Fibroblast of lung (primary cell): ENCODE measurements at places on chromosomes 7 and 10.

- no peak for DNase-seq
These were observed 566 bp downstream of the ASNS start for GRCh38 chr7:97871659-97872024.

- peak; percentile 99 for DNase-seq
These were observed 19.3 kb downstream of the PPP1R3C start for GRCh38 chr10:91613411-91614187.

- DNase-seq = no peak
These were observed 113.9 kb downstream of the CYTH3 start for GRCh38 chr7:6158424-6159096.

DNA sequence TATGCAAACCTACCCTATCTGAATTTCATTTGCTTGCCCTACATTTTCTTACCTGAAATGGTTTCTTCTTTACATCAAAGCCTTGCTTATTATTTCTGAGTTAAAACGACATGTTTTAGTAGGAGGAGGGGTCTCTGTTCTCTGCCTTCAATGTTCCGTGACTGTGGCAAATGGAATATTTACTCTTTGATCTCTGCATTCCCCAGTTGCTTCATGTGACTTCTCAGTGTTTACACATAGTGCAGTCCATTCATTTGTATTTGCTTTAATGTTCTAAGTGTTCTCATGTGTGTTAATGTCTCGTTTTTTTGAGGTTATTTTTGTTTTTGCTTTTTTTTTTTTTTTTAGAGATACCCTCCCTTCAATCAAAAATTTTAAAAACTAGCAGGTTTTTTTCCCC, 75.8 kb downstream of the GNAI1 start:
- DNase-seq = no peak

DNA sequence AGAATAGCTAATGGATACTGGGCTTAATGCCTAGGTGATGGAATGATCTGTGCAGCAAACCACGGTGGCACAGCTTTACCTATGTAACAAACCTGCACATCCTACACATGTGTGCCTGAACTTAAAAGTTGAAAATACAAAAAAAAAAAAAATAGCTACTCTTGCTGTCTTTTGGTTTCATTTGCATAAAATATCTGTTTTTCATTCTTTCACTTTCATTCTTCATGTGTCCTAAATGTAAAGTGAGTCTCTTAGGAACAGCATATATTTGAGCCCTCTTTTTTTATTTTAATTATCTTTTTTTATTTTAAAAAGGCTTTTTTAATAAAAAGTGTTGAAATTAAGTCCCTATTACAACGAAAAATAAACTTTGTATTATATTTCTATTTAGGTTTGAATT, 836.1 kb upstream of the KCND2 start:
- DNase-seq = no peak

DNA sequence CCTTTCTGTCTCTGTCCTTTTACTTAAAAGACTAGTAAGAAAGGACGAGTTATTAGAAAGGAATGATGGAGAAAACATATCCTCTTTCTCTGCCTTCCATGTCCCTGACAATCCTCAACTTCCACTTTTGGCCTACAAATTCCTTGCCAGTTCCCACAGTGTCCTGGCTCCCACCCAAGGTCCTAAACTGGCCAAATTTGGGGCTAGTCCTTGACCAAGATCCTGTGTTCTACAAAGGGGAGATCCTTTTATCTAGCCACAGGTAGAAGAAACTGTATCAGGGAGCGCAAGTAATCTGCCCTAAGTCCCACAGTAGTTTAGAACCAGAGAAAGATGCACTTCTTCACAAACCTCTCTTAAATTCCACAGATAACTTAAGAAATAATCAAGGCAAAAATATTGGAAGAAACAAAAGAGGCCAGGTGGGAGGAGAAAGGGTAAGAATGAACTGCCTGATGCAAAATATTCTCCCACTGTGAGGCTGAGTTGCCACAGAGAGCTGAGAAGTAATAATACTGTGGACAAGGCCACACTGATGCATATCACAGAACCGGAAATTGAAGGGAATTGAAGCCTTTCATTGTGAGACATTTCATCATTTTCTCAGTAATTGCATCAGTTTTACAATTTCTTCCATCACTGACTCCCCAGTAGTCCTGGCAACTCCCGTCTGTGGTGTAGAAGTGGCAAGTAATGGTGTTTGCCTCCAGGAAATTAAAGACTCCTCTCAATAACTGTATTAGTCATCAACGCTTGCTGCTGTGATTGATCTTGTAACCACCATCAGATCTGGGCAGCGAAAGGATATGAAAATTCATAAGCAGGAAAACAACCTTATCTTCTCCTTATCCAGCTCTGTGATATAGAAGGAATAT, 47.2 kb downstream of the DNAJC12 start:
- peak; percentile 26 for DNase-seq

DNA sequence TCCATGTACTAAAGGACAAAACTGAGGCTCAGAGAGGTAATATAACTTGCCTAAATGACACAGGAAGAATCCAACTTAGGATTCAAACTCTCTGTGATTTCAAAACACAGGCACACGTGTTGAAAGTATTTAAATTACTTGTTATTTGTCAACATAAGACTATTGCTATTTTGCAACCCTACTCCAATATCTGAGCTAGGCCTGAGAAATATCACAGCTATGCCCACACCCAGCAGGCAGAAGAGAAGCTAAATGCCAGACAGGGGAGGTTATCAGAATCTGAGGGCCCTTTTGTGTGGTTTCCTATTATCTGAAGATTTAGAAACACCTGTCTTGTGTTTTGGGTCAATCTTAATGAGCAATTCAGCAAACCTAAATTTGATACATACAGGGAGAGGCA, 204.3 kb downstream of the ANK3 start:
- no peak for DNase-seq

DNA sequence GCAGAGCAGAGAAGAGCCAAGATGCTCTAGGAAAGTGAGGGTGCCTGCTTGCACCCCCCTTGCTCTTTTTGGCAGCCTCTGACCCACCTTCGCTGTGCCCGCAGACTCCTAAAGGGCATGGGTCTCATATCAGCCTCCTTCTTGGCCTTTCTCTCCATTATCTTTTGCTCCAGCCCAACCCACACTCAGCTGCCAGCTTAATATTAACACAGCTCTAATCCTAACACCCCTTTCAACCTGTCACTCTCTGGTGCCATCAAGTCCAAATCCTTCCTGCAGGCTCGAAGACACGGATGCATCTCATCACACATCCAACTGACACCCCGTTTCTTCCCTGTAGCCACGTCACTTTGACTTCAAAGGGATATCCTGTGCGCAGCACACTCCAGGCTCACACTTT, 171.6 kb upstream of the AUTS2 start:
- DNase-seq = no peak

- no peak for DNase-seq
These were observed 208.1 kb downstream of the JCAD start for GRCh38 chr10:29851241-29851640.

GRCh38 chr7:65992526-65992925, 10.5 kb upstream of the GUSB start:
- no peak for DNase-seq

DNA sequence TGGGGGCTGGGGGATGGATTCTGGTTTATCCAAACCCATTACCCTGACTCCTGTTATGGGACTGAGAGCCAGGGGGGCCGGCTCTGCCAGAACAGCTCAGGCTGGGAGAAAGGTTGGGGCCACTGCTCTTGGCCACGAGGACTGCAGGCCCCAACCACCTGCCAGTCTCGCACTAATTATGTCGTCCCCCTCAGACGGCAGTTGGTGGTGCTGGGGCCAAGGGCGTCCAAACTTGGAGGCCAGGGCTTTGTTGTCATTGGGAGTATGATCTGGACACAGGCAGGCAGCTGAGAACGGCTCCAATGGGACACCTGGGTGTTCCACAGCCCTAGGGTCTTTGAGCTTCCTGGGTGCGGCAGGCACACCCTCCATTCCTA, 34.7 kb downstream of the DRGX start:
- no peak for DNase-seq

DNA sequence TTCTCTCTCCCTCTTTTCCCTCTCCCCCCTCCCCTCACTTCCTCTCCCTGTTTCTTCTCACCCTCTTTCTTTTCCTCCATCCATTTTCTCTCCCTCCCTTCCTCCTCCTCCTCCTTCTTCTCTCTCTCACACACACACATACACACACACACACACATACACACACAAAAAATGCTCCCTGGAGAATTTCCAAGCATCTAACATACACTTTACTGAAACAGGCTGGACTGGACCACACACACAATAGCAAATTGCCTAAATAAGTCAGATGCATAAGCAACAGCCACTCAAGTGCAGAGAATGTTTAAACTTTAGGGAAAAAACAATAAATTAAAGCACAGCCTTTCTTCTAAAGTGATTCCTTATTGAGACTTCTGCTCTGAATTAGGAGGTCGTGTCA, 267.7 kb downstream of the FGFR2 start:
- no peak for DNase-seq

- no peak for DNase-seq
These were observed 125.8 kb downstream of the CUBN start for GRCh38 chr10:17003651-17004286.

DNA sequence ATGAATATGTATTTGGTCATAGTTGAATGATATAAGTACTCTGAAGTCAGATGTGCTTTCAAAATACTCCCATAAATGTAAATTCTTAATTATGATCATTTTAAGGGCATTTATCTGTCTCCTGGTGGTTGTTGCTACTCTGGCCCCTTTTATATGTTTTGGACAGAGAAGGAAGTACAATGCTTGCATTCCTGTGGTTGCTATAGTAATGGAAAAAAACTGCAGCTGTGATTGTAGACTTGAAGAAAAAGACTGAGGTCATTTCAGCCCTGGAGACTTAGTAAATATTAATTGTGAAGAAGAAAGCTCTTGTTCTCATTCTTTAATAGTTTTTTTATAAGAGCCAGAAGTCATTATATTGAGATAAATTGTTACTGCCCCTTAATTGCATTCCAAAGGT, 70.2 kb upstream of the FERD3L start:
- peak; percentile 71 for DNase-seq

DNA sequence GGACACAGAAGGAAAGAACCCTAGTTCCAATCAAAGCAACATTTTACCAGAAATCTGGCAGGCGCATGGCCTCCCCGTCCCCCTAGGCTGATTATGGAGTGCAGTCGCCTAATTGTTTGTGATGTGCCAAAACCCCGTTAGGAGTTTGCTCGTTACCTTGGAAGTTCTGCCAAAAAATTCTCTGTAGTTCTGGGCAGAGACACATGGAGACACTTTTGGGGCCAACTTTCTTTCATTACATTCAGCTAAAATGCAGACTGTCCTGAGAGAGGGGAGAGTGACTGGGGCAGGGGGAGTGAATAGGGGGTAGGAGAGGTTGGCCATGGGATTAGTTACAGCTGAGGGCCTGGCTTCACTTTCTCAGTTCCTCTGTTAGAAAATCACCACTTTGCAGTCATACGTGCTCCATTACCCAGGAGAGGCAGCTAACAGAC, 158.0 kb upstream of the NPVF start:
- DNase-seq = no peak

DNA sequence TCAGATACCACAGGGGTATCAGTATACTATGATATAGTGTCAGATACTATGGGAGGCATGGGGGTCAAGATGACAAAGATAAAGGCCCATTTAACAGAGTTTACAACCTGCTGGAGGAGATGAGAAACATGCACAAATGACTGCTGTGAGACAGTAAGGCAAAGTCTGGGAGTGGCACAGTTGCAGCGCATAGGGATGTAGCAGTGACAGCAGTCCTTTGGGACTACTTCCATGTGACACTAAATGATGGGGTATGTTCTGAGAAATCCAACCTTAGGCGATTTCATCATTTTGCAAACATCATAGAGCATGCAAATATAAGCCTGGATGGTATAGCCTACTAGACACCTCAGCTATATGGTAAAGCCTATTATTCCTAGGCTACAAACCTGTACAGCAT, 56.8 kb downstream of the CDK1 start:
- no peak for DNase-seq

DNA sequence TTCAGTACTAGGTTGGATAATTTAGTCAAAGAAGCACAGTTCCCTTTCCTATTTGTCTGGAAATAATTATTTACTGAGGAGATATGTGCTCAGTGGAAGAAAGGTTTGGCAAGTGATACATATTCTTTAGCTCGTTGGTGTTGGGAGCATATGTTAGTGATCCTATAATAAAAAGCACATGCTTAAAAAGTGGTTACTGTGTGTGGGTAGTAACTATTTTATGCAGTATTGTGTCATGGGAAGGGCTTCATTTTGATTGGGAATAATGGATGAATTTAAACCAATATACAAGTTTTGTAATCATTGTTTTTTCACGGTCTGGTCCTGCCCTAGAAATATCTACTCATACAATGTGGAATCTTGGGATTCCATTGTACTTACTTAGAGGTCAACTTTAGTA, 188.7 kb upstream of the PPP1R3A start:
- peak; percentile 40 for DNase-seq

- DNase-seq = no peak
These were observed 78.7 kb downstream of the KIAA1217 start for GRCh38 chr10:24287559-24288195.

GRCh38 chr7:128350708-128351295, 7.1 kb upstream of the RBM28 start:
- no peak for DNase-seq

DNA sequence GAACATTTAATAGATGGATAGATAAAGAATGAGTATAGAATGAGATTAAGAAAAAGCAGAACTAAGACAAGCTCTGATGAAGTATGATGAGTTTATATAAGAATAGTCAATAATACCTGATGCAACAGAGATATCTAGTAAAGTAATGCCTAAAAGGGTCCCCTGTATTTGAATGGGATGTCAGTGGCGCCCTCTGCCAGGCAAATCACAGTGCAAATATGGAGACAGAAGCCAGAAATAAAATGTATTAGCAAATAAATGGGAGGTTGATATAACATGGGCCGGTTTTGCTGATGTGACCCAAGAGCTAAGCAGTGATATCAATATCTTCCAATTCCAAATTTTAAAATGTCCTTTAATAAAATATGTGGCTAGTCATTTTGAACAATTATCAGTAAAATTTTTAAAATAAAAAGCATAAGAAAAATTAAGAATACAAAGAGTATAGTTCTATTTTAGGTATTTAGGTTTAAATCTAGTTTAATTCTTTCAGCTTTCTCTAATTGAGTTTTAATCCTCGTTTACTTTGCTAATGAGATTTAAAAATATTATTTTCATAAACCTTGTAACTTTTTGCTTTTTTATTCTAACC, 62.6 kb downstream of the ADK start:
- peak; percentile 74 for DNase-seq

DNA sequence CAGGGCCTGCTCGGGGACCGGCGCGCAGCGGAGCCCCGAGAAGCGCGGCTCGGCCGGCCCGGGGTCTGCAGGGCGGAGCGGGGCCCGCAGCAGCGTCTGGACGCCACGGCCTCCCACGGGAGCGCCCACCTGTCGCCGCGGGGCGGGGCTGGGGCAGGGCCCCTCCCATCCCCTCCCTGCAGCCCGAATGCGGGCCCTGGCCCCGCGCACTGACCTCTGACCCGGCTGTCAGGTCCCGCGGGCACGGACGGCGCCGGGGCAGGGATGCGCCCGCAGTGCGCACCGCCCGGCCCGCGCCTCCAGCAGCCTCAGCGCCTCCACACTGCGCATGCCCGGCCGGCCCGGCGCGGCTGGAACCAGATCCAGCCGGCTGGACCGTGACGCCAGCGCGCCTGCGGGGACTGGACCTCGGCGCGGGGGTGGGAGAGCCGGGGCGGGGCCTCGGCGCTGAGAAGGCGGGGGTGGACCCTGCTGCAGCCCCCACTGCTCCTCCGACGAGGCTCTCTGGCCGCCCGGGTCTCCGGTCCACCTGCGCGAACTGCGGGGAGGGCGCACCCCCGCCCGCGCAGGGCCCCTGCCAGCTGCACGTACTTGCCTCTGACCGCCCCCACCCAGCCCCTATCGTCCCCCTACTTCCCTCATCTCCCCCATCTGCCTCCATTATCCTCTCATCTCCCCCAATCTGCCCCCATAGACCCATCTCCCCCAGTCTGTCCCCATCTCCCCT, 16.1 kb upstream of the GPR146 start:
- peak; percentile 83 for DNase-seq
